Aorta (tissue), 5 donors: ENCODE measurements at places on chromosomes 3 and 15.

- no peak for DNase-seq
Observed at GRCh38 chr3:100954990-100955389, 38.2 kb downstream of the ABI3BP start.

DNA sequence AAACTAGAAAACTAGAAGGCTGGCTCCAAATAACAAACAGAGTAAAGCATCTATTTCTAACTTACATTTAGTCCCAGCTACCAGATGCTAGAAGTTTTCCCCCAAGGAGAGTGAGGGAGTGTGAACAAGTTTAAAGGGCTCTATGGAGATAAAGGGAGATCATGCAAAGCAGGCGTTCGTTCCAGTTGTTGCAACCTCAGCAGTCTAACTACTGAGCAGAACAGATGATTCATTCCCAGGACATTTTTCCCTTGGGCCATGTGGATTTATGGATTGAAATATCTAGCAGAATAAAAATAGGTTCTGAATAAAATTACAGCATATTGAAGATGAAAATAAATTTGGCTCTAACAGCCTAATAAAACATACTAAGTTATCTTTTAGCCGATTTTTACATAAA, 154.8 kb upstream of the TTC14 start:
- DNase-seq, result no peak

GRCh38 chr3:42387802-42388651, 22.4 kb downstream of the LYZL4 start:
- DNase-seq, result no peak

DNA sequence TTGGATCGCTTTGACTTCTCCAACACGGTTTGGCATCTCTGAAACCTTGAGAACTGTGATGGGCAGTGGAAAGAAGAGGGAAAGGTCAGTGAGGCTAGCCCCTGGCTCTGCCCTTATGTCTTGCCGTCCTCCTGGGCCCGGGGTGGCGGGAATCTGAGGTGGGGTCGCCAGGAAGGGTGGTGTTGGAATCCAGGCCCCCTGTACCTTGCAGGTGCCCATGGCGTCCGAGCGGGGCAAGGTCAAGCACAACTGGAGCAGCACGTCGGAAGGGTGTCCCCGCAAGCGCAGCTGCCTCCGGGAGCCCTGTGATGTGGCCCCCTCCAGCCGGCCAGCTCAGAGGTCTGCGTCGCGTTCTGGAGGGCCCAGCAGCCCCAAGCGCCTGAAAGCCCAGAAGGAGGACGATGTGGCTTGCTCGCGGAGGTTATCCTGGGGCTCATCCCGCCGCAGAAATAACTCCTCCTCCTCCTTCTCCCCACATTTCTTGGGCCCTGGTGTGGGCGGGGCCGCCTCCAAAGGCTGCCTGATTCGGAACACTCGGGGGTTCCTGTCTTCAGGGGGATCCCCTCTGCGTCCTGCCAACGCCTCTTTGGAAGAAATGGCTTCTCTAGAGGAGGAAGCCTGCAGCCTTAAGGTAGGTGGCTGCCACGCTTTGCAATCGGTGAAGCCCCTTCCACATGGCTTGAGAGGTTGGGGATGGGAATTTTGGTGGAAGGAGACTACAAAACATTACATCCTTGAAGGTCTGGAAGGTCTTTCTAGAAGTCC, 907 bp downstream of the TATDN2 start:
- DNase-seq, result peak; percentile 58

DNA sequence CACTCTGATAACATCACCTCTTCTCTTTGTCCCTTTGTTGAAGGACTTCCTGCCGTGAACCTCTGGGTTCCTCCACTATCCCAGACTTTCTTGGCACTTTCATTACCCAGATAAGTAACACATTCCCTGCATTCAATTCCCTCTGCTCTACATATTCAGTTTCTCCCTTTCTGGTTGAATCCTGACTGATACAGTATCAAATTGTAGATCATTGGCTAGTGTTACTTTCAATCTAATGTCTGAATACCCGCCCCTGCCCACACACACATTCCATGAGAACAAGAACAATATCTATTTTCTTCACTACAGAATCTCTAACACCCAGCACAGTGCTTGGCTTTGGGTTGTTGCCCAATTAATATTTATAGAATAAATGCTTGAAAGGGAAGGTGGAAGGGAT, 163.5 kb downstream of the ABHD5 start:
- DNase-seq, result no peak

DNA sequence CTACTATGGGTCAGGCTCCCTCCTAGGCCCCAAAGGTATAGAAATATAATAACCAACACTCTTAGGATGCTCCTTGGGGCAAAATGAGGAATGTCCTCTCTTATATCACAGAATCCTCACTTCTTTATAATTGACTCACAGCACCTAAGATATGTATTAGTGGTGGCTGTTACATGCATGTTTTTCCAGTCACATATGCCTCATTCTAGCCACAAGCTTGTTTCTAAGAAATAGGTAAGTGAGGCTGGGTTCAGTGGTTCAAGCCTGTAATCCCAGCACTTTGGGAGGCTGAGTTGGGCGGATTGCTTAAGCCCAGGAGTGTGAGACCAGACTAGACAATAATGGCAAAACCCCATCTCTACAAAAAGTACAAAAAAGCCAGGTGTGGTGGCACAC, 57.9 kb upstream of the PSMD6 start:
- DNase-seq, result no peak

GRCh38 chr15:28888302-28888894, 2.6 kb downstream of the APBA2 start:
- peak; percentile 40 for DNase-seq

DNA sequence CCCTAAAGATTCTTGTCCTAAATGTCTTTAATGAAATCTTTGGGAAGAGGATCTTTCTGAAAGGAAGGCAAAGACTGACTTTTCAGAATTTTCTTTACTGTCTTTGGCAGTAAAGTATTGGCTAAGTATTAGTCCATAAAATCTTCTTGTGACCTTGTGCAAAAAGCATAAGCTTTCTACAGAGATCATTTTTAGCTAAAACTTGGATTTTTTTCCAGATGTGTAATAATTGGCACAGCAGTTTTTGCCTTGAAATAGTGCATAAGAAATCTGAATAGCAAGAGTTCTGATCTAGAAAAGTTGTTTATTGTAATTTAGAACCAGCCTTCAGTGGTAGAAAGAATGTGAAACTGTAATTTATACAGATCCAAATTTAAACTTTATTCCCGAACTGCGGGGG, 122.8 kb upstream of the CGNL1 start:
- no peak for DNase-seq

DNA sequence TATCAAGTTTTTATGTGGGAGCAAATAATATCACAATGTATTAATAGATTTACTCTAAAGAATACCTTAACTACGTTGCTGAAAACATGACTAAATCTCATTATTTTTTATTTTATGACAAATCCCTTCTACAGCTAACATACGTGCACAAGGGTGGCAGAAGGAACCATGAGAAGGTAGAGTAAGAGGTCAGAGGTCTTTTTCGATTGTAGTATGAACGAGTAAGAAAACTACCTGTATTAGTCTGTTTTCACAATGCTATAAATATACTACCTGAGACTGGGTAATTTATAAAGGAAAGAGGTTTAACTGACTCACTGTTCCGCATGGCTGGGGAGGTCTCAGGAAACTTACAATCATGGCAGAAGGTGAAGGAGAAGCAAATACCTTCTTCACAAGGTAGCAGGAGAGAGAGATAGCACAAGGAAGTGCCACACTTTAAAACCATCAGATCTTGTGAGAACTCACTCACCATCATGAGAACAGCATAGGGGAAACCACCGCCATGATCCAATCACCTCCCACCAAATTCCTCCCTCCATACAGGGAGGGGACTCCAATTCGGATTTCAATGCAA, 95.3 kb downstream of the SUCLG2 start:
- DNase-seq, result no peak

- DNase-seq, result no peak
Observed at GRCh38 chr3:106399761-106400160, 530.9 kb upstream of the CBLB start.

DNA sequence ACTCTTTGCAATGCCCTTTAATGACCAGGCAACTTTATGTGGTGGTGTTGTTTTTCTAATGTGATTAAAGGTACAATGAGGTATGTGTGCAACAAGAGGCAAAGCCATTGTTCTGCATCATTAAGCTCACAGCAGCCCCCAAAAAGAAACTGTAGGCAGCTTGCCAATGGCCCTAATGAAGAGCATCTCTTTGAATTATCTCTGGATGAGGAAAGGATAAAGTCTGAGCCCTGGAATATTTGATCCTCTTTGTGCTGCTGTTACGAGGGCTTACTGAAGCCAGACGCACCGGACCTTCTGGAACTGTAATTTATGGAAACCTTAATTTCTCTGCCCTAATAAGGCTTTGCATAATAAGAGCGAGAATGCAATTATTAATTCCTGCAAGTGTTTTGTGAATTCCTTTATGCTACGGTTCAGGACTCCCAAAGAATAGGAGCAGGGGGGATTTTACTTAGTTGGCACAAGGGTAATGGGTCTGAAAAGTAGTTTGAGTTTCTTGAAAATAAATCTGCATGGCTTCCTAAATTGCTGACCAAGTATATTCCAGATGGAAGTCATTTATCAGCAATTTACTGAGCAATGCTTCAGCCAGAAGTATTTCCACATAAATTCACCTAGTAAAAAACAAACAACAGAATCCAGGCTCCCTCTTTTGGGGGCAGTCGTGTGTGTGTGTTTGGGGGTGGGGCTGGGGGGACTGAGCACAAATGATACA, 193.4 kb downstream of the PDZRN3 start:
- no peak for DNase-seq

GRCh38 chr3:15808679-15809310, 11.0 kb upstream of the ANKRD28 start:
- DNase-seq, result no peak

- no peak for DNase-seq
Observed at GRCh38 chr15:37014566-37014965, 85.8 kb downstream of the MEIS2 start.

GRCh38 chr15:98692213-98692612, 43.9 kb downstream of the IGF1R start:
- no peak for DNase-seq

- DNase-seq, result no peak
Observed at GRCh38 chr3:9361691-9362388, 1.0 kb upstream of the THUMPD3 start.

GRCh38 chr3:150826466-150827282, 63.7 kb upstream of the SIAH2 start:
- no peak for DNase-seq

- DNase-seq, result peak; percentile 85
Observed at GRCh38 chr3:87088993-87089841, 98.3 kb upstream of the VGLL3 start.

GRCh38 chr3:81485444-81485865, 276.0 kb downstream of the GBE1 start:
- no peak for DNase-seq

DNA sequence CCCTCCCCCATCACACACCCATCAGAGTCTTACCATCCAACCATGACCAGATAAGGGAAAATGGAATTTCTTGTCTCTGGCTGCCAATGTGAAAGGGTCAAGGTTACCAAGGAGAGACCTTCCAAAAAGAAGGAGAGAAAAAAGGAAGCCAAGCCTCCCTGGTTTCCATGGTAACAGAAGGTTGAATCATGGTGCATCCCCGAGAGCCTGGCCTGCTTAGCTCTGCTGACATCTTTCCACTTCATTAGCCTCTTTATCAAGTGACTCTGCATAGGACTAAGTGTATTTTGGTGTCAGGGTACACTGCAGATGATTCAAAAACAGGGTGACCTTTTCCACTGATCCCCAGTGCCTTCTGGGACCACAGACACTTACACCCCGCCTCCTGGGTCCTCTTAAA, 225.7 kb upstream of the PPP2R3A start:
- no peak for DNase-seq

DNA sequence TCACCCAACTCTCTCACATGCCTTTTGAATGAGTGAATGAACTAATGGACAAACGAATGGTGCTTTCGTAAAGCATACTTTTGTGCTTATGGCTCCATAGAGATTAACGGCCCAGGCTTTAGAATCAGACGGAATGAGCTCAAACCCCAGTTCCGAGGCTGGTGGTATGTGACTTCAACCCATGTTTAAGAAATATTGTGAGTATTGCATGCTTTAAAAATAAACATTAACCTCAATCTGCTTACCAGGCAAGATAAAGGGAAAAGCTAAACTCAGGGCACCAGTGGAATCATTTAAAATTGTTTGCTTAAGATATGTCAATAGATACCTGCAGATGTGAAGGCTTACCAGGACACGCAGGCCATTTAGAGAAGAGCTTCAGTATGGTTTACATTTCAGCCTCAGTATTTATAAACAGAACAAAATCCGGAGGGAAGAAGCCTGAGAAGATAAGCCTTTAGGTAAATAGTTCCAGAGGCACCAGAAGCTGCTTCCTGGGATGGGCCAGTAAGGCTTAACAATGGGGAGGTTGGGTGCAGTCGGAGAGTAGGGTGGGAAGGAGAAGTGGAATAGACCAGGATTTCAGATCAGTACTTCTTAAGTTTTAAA, 186.4 kb downstream of the ADAMTS9 start:
- DNase-seq, result no peak

- DNase-seq, result no peak
Observed at GRCh38 chr3:34676436-34676835, 878.0 kb downstream of the PDCD6IP start.

GRCh38 chr3:31185062-31185357, 290.5 kb upstream of the GADL1 start:
- DNase-seq, result no peak

- no peak for DNase-seq
Observed at GRCh38 chr3:189995129-189995528, 125.6 kb downstream of the P3H2 start.

- no peak for DNase-seq
Observed at GRCh38 chr15:51491941-51492340, 130.6 kb downstream of the DMXL2 start.

GRCh38 chr3:9129365-9129764, 120.1 kb downstream of the SRGAP3 start:
- no peak for DNase-seq

- no peak for DNase-seq
Observed at GRCh38 chr3:63849175-63849574, 14.4 kb downstream of the THOC7 start.

- no peak for DNase-seq
Observed at GRCh38 chr3:127439621-127440020, 150.9 kb downstream of the TPRA1 start.

DNA sequence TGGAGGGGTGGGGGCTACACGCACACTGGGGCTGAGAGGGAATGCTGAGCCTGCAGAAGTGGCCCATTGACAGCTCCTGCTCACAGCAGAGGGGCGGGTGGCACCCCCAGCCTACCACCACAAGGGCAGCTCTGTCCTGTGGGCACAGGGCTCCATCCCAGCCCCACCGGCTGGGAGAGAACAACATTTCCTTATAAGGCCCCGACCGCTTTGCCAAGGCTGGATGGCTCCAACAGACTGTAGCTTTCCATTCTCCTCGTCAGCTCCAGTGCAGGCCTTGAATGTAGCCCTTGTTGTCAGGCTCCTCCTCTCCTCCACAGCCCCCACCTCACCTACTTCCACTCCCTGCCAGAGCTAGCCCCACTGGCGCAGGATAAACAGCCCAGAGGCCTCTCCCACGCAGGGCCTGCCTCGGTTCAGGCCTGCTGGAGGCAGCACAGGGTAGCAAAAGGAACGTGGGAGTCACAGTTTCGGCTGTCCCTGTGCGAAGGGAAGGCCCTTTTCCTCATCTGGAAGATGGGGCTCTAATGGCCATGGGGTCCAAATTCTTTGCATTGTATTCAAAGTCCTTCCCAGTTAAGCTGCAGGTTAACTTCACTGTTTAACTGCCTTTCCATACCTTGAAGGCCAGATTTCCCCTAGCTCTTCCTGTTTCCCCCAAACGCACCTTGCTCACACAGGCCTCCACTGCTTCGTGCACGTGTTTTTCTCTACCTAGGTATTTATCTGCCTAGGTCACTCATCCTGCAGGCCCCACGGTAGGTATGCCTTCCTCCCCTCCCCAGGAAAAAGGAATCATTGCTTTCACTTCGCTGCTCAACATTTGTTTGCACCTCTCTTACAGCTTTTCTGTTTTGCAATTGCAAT, 101.6 kb upstream of the LPP start:
- peak; percentile 92 for DNase-seq
